Small intestine (tissue), 16 donors: ENCODE measurements at places on chromosomes 1 and 21.

DNA sequence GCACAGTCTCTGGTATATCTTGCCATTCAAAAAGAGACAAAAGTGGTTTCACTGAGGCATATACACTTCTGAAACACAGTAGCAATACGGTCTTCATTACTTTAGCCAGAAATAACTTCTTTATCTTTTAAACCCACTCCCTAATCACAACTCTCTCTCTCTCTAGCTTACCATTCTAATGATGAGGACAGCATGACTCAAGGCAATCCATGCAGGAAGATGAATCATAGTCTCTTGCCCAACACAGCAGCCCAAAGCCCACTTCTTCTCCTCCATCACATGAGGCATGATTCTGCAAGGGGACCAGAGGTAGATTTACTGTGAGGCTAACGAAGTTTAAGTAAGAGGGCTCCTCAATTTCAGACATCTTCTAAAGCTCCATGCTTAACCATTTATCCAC, 285.0 kb upstream of the NR5A2 start:
- no peak for DNase-seq

GRCh38 chr1:101290922-101291561, 54.2 kb downstream of the S1PR1 start:
- no peak for DNase-seq

- peak; percentile 76 for DNase-seq
These were observed 10.7 kb upstream of the ELF3 start for GRCh38 chr1:201999625-202000238.

DNA sequence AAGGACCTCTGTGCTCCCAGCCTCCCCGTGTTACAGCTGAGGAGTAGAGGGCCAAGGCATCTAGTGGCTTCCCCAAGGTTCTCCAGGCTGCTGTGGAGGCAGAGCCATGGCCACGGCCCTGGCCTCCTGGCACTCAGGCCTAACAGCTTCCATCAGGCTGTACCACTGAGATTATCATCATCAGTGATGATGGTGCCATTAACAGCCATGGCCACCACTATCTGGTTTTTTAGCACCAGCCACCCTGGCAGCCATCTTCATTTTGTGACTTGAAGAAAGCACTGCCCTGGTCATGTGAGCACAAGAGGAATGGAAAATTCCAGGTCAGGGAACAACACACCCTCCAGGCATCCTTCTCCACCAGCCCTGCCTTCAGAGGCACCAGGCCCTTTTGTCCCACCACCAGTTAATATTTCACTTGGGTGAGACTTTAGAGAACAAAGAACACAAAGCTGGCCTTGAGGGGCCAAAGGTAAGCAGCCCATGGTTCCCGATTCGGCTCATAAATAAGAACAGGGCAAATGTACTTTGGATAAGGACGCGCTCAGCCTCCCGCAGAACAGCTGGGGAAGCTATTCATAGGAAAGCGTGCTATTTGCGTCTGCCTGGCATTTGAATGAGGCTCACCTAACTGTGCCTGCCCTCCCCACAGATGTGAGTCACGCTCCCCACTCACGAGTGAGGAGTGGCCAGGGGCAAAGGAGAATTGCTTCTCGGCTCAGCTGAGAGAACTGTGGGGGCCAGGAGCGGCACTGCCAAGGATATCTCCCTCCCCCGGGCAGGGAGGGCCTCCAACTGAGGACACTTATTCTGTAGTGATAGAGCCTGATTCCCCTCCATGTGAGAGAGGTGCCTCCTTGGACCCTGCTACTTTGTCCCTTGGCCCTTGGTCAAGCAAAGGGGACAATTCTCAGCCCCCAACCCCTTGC, 95.6 kb downstream of the CD58 start:
- DNase-seq: peak; percentile 95

- DNase-seq: no peak
These were observed 275.5 kb upstream of the RUNX1 start for GRCh38 chr21:35324372-35325220.

- DNase-seq: peak; percentile 6
These were observed 33.5 kb upstream of the HHAT start for GRCh38 chr1:210294999-210295745.

DNA sequence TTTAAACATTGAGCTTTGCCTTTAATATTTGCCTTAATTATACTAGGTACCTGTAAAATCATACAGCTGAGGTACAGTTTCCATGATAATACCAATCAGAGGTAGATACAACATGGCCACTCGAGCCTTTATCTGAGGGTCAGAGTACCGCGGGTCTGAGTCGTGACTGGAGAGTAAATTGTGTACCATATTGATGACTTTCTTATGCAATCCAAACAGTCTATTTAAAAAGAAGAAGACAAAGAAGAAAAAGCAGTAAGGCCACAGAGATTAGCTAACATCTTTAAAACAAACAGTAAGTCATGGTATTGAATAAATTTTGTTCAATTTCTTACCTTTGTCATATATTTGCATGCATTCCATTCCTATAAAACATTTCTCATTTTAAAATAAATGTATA, 68.1 kb upstream of the ANGPTL3 start:
- DNase-seq: no peak

- no peak for DNase-seq
These were observed 90.0 kb downstream of the TYW3 start for GRCh38 chr1:74822851-74823401.

GRCh38 chr1:4170548-4171340, 270.7 kb upstream of the C1orf174 start:
- no peak for DNase-seq

DNA sequence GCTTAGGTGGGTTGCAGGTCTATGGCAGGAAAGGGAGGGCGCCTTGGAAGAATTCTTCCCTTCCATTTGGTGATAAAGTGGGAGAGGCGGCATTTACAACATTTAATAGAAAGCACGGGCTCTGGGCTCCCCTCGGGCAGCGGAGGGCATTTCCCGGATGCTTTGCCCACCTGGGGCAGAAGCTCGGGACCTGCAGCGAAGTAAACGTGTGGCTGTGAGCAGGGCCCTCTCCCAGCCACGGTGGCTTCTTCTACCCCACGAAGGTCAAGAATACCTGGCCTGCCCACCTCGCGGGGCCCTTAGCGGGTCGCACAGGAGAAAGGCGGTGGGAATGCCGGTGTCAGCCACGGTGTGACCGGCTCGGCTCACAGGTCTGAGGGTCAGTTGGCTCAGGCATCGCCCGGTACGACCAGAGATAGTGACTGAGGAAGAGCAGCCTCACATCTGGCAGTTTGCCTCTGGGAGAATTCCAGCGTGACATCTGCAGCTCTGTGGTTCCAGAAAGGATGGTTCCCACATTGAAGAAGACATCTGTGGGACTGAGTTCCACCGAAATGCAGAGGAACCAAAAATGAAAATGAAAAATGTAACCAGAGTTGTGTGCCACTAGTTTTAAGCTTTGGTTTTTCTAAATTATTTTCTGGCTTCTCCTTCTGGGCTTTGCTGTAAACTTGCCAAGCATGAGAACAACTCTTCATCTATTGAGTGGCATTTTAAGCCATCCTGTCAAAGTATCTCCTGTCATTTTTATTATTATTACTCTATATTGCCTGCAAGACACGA, 720 bp upstream of the F3 start:
- DNase-seq: peak; percentile 55

- no peak for DNase-seq
These were observed 37.9 kb upstream of the BATF3 start for GRCh38 chr1:212737559-212737958.

DNA sequence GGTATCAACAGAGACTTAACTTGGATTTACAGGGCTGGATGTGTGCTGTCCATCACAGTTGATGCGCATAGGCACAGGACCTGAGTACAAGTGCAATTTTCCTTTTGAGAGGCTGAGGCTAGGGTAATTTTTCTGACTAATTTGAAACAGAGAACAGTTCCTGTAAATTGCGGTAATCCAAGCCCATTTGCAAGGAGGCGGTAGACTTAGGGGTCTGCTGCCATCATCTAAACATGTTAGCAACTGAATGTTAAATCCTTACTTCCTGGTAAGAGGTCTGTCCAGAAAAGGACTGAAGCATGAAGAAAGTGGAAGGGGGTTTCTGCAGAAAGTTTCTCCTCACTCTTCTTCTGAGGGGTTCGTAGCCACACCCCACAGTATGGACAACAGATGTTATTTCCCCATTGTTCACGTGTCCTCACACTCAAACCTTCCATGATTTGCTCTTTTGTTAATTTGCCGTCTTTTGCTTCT, 23.7 kb upstream of the C1orf198 start:
- DNase-seq: no peak

DNA sequence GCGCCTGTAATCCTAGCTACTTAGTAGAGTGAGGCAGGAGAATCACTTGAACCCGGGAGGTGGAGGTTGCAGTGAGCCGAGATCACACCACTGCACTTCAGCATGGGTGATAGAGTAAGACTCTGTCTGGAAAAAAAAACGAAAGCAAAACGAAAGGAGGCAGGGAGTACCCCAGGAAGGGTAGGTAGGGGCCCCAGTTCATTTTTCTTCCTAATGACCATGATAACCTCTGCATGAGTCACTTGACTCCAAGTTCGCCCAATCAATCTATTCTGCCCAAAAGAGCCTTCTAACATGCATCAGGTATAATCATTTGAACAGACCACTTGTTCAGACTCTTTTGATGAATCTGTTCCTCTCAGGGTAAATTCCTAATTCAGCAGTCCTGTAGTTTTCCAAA, 13.2 kb upstream of the TMEM201 start:
- DNase-seq: no peak

GRCh38 chr1:101957771-101958170, 39.0 kb downstream of the OLFM3 start:
- no peak for DNase-seq

GRCh38 chr1:183040547-183040971, 17.3 kb downstream of the LAMC1 start:
- no peak for DNase-seq

DNA sequence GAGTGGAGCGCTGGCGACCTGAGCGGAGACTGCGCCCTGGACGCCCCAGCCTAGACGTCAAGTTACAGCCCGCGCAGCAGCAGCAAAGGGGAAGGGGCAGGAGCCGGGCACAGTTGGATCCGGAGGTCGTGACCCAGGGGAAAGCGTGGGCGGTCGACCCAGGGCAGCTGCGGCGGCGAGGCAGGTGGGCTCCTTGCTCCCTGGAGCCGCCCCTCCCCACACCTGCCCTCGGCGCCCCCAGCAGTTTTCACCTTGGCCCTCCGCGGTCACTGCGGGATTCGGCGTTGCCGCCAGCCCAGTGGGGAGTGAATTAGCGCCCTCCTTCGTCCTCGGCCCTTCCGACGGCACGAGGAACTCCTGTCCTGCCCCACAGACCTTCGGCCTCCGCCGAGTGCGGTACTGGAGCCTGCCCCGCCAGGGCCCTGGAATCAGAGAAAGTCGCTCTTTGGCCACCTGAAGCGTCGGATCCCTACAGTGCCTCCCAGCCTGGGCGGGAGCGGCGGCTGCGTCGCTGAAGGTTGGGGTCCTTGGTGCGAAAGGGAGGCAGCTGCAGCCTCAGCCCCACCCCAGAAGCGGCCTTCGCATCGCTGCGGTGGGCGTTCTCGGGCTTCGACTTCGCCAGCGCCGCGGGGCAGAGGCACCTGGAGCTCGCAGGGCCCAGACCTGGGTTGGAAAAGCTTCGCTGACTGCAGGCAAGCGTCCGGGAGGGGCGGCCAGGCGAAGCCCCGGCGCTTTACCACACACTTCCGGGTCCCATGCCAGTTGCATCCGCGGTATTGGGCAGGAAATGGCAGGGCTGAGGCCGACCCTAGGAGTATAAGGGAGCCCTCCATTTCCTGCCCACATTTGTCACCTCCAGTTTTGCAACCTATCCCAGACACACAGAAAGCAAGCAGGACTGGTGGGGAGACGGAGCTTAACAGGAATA, 4.2 kb downstream of the TFAP2E start:
- DNase-seq: peak; percentile 78

DNA sequence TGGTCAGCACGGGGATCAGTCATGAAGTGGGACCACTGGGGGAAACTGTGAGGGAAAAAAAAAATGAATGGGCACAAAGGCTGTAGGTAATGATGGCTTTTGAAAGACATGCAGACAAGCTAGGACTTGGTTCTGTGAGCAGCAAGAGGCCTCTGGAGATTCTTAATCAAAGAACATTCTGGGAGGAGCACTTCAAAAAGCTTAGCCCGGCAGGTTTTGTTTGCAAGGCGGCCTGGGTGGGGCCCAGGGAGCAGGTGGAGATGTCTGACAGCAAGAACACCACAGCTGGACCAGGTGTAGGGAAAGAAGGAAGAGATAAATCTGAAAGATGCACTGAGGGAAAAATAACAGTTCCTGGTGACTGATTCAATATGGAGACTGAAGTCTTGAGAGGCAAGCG, 6.0 kb downstream of the TEX35 start:
- peak; percentile 29 for DNase-seq
